ENCODE measurements at places on chromosomes 13 and 19.
A peak's percentile ranks its signal among the peaks of the same experiment; 100 is the strongest.

DNA sequence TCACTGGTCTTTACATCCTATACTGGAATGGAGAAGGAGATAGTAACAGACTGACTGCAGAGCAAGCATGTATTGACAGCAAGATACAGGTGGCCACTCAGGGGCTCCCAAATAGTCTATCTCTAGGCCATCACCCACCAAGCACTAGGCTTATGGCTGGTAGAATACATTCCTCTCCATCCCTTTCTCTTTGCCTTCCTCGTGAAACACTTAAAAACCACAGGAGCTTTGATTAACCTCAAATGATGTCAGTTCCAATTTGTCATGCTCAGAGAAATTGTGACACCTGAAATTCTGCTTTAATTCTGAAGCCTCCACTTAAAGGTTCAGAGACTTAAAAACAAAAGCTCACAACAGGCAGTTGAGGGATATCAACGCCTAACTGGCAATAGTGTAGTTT, 17.2 kb downstream of the ENOX1 start:
- peak; percentile 4 for DNase-seq

DNA sequence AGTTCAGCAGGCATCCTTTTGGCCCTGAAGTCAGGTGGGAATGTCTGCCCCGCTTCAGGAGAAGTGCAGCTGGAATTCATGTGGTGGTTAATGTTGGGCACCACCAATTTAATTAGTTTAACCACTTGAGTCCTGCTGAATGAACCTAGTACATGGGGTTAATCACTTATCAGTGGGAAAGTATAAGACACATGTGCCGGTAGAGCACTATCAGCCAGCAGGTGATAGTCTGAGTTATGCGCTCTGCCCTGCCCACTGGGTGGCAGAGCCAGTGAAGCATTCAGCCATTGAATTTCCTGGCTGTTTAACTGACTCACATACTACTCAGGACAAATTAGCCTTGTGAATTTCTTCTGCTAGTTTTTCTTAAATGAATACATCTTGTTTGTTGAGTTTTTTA, 789.7 kb upstream of the PRR20A start:
- DNase-seq, result peak; percentile 85

- peak; percentile 27 for DNase-seq
Measured at GRCh38 chr13:21701460-21701859, 30.6 kb downstream of the FGF9 start.

DNA sequence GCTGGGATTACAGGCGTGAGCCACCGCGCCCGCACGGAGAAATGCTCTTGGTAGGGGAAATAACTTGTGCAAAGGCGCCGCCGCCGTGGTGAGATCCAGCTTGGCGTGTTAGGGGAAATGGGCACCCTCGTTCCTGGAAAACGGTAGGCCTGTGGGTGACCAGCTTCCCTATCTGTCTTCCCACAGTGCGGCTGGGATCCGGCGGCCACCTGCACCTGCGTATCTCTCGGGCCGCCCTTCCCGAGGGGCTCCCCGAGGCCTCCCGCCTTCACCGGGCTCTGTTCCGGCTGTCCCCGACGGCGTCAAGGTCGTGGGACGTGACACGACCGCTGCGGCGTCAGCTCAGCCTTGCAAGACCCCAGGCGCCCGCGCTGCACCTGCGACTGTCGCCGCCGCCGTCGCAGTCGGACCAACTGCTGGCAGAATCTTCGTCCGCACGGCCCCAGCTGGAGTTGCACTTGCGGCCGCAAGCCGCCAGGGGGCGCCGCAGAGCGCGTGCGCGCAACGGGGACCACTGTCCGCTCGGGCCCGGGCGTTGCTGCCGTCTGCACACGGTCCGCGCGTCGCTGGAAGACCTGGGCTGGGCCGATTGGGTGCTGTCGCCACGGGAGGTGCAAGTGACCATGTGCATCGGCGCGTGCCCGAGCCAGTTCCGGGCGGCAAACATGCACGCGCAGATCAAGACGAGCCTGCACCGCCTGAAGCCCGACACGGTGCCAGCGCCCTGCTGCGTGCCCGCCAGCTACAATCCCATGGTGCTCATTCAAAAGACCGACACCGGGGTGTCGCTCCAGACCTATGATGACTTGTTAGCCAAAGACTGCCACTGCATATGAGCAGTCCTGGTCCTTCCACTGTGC, 2.4 kb downstream of the GDF15 start:
- peak; percentile 83 for DNase-seq

DNA sequence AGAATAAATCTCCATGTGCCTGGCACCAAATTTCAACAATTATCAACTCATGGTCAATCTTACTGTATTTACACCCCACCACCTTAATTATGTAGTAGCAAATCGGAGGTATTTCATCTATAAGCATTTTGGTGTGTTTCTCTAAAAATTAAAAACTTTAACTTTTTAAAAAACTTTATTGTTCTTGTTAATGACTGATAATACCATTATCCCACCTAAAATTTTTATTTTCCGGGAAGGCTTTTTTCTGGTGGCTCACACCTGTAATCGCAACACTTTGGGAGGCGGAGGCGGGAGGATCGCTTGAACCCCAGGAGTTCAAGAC, 453 bp upstream of the PDCD2L start:
- DNase-seq, result no peak

- DNase-seq, result no peak
Measured at GRCh38 chr13:82717249-82717648, 1165.0 kb downstream of the SLITRK1 start.

DNA sequence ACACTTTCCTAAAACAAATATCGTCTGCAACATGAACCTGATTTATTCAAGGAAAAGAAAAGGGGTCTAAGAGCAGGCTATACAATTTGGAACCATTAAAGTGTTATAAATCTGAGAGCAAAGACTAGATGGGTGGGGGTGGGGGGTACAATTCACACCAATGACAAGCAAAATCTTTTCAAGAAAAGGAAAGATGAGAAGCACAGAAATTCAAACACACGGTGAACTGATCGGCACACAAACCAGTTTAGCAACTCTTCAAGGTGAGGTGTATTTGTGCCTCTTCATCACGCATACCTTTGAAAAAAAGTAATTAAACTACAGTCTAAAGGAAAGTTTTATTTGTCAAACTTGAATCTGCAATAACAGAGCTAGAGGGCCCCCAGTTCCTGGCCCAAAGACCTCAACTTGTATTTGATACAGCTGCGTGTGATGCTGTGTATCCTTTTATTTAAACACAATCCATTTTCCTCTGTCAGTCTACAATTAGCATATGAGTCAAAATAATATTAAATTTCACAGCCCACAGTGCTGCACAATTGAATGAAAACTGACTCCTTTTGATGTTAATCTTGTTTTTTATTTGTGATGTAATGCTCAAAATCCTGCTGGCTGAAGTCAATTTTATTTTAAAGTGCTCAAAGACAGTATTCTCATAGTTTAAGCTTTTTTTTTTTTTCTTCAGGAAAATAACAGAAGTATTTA, 14.2 kb downstream of the EFNB2 start:
- peak; percentile 49 for DNase-seq

DNA sequence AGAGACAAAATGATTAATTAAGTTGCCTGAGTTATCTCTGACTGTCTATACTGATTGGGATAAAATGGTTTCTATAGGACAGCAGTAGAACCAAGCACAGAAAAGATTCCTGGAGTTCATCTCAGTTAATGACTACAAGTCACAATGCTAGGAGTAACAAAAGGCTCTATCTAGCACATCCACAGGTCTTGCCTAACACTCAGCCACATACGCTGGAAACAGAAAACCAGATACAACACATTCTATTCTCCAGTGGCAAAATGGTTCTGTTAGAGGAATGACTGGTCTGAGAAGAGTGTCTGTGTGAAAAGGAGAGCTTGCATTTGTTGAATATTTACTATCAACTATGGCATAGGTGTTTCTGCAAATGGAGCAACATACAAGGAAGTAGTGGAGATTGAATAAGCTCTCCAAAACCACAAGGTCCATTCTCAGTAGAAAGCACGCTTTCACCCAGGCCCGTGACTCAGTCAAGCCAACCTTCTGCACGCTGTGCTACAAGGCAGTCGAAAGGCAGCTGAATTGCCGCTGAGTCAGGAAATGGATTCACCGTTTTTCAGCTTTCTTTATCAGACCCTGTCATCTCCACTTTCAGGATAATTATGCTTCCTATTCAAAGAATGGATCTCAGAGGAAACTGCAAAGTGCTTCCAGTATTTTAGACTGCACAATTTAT, 761.5 kb downstream of the EFNB2 start:
- DNase-seq, result peak; percentile 4

DNA sequence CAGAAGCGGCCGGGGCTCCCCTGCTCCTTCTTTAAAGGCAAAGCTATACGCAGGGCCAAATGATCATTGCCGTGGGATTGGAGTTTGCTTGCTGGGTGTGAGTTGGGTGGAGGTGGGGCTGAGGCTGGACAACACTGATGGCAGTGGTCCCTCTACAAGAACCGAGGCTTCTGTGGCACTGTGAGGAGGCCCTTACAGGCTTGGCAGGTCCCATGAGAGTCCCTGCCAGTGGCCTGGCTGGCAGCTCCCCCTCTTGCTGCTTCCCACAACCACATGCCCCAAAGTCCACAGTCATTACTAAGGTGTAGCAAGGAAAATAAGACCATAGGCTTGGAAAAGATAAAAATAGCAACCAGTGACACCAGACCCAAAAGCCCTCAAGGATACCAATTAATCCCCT, 98.4 kb downstream of the ANKRD10 start:
- no peak for DNase-seq

- no peak for DNase-seq
Measured at GRCh38 chr13:98500963-98501421, 75.9 kb downstream of the STK24 start.

DNA sequence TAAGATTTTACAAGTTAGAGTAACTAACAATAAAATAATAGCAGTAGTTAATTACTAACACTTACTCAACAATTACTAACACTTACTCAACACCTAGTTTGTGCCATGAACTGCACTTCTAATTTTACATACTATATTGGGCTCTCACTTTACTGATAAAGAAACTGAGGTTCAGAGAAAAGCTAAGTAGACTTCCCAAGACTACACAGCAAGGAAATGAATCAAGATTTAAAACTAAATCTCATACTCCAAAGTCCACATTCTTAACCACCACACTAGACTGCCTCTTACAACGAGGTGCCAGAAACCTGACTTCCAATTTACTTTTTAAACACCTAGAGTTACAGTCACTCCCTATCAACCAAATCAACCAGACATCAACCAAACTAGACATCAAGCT, 25.1 kb downstream of the RBM26 start:
- DNase-seq, result no peak

GRCh38 chr19:46608581-46609345, 7.6 kb downstream of the CALM3 start:
- no peak for DNase-seq

- DNase-seq, result no peak
Measured at GRCh38 chr13:34152409-34152808, 334.5 kb downstream of the RFC3 start.

GRCh38 chr13:94479616-94480015, at the start of gene DCT:
DCT (minus strand) TSS chr13:94479682; CDS start chr13:94479255, 427 bp downstream.
- DNase-seq, result no peak

- DNase-seq, result no peak
Measured at GRCh38 chr13:43939086-43939485, 59.4 kb downstream of the LACC1 start.

- DNase-seq, result no peak
Measured at GRCh38 chr13:113090415-113090770, 15.2 kb upstream of the F7 start.

DNA sequence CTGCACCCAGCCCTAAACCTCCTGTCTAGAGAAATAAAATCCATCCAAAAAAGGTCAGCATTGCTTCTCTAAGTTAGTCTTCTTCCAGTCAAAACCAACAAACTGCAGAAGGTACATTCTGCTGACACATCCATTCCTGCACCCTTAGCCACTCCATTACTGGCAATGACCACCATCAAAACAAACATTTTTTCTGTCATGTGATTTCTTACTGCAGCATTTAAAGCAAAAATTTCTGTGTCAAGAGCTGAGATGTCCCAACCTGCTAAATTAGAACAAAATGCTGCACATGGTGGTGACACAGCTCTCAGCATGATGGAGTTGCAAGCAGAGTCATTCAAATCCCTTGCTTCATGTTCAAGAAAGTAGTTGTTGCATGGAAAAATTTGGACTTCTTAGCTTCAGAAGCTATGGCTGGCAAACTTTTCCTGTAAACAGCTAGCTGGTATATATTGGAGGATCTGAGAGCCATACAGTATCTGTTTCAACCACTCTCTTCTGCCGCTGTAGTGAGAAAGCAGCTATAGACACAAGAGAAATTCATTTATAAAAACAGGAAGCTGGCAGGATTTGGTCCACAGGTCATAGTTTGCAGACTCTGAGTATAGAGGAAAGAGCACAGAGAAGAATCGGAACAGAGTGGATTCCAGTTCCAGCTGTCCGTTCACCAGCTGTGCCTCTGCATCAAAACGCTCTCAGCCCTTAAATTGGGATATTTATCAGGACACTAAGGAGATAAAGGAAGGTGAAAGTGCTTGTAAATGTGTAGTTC, 17.4 kb downstream of the RUBCNL start:
- no peak for DNase-seq

- no peak for DNase-seq
Measured at GRCh38 chr19:28691683-28692082, 521.3 kb downstream of the UQCRFS1 start.

DNA sequence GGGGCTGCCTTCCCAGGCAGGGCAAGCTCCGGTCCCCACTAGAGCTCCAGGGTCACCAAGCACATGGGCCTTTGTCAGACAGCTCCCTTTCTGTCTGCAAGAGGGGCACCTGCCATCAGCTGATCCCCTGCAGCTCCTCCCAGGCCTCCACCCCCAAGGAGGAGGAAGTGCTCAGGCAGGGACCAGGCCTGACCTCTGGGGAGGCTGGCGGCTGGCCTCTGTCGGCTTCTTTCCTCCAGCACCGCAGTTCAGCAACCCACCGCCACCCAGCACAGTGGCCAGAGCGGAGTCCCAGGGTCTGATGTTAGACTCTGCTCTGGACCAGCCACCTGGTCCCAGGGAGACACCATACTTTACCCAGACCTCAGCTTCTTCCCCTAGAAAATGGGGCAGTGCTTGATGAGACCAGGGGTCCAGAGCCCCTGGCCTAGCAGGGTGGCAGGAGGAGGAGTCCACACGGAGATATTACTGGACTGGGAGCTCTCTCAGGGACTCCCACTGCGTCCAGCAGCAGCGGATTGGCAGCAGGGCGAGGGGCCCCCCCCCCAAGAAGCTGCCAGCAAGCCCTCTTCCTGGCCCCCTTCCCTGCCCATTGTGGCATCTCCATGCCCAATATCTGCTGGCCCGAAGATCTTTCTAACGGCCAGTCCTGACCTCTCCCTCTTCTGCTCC, 24.1 kb downstream of the NKPD1 start:
- DNase-seq, result no peak

GRCh38 chr13:113537205-113537604, 46.7 kb upstream of the DCUN1D2 start:
- no peak for DNase-seq
